ENCODE measurements at places on chromosomes 6 and 20.

- no peak for DNase-seq
These were observed at the start of gene SLC35D3 for GRCh38 chr6:136921936-136922684. TSS of gene SLC35D3 (plus strand) at chr6:136922301. CDS start at chr6:136922429, 128 bp downstream.

- DNase-seq: no peak
These were observed 414.8 kb upstream of the CDH4 start for GRCh38 chr20:60837173-60837770.

DNA sequence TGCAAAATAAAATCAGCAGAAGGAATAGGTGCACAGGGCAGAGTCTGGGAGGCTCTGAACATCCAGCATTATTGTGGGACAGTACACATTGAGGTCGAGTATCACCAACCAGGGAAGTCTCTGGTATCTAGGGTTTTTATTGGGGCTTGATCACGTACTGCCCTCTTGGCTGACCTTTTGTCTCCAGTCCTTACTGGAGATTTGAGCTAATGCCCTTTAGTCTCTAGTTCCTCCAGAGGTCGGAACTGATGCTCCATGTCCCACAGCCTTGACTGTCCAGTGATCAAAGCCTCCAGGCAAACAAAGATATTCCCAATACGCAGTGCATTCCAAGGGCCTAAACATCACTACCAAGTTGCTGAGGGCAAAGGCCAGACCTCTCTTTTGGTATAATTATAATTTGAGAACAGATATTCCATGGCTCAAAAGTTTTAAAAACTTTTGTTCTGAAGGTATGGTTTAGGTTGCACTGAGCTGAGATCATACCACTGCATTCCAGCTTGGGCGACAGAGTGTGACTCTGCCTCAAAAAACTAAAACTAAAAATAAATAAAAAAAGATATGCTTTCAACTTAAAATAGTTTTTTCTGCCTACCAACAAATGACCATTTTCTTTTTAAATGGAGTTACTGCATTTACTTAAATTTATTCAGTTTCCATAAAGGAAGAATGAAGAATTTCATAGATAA, 56.9 kb upstream of the DYNLRB1 start:
- DNase-seq: no peak

DNA sequence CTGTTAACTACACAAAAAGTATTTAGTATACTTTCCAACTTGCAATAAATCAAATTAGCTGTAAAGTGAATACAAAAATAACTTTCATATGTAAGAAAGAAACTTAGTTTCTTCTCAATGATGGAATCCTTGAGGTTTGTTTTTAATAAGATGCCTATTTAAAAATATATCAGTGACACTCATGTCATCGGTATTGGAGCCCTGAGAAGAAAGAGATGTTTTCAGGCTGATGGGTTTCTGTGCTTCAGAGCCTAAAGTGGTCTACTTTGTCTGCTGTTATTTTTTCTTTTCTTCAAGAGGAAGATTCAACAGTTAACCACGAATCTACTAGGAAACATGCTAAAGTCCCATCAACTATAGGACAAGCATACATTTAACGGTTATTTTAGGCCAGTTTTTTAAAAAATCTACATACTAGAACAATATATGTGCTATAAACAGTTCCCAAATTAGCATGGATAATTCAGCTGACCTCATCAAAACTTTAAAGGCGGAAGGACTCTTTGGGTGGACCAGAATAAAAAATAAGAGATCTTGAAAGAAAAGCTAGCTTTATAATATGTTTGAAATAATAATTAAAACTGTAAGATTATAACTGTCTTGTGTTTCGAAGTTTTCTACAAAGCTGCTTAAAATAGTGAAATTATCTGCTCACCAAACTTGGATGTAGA, 147.0 kb upstream of the SAMD5 start:
- DNase-seq: no peak

DNA sequence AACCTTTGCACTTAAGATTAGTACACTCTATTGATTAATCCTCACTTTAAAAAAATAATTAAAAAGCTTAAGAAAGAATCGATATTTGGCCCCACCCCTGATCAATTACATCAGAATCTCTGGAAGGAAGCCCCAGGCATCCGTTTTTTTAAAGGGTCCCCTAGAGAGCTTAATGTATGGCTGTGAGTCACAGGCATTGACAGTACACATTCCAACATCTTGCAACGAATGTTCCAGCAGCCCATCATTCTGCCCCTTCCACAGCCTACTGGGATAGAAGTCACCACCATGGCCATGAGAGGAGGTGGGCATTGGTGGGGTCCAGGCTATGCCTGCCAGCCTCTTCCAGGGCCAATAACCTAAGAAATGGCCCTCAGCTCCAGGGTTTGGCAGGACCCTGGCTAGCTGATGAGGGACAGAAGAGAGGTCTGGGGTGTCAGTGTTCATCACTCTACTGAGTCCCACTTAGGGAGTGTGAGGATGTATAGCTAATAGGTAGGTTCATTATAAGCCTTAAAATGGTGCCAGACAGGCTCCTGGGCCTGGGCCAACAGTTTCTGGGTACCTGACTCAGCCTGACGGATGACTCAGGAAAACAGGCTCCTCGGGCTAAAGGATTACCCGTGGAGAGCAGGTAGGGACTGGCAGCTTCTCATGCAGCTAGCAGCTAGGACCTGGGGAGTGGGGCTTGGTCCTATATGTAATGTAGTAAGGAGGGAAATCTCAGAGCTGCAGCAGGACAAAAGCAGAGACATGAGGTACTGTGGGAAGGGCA, 40.4 kb downstream of the MDGA1 start:
- DNase-seq: no peak

GRCh38 chr6:46258249-46258648, 87.5 kb upstream of the ENPP5 start:
- no peak for DNase-seq

DNA sequence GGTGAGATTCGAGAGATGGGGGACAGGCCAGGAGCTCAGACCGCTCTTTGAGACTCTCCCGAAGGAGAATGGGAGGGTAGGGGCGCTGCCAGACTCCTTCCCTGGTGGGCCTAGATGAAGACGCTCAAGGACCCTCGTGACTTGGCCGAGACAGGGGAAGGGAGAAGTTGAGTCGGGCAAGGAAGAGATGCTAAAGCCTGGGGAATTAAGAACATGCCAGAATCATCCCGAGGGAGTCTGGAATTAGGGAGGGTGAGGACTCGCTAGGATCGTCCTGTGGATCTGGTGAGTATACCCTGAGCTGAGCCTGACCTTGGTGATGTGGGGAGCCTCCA, 529 bp downstream of the UBE2C start:
- DNase-seq: no peak

- no peak for DNase-seq
These were observed 12.1 kb downstream of the BPIFB3 start for GRCh38 chr20:33065785-33066184.

DNA sequence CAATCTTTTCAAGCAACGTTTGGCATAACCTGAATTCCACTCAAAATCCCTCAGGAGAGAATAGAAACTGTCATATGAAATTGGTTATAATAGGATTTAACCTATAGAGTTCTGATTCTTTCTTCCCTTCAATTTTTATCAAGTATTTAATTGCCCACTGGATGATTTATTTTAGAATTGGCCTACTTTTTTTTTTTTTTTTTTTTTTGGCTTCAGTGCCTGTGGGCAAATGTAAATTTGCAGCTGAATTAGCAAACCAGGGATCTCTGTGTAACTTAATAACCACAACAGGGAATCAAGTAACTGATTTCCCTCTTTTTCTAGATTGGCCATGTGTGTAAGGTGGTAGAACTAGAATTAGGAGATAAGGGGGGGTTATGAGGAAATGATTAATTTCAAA, 157.0 kb downstream of the SOX4 start:
- no peak for DNase-seq

- DNase-seq: no peak
These were observed 87.2 kb downstream of the PRDM1 start for GRCh38 chr6:106173124-106173879.

- no peak for DNase-seq
These were observed 72.6 kb upstream of the PLEKHG1 start for GRCh38 chr6:150527100-150527499.

GRCh38 chr6:136791296-136792094, 782 bp downstream of the MAP3K5 start:
- peak; percentile 29 for DNase-seq

- no peak for DNase-seq
These were observed 49.0 kb downstream of the RREB1 start for GRCh38 chr6:7156643-7157278.

DNA sequence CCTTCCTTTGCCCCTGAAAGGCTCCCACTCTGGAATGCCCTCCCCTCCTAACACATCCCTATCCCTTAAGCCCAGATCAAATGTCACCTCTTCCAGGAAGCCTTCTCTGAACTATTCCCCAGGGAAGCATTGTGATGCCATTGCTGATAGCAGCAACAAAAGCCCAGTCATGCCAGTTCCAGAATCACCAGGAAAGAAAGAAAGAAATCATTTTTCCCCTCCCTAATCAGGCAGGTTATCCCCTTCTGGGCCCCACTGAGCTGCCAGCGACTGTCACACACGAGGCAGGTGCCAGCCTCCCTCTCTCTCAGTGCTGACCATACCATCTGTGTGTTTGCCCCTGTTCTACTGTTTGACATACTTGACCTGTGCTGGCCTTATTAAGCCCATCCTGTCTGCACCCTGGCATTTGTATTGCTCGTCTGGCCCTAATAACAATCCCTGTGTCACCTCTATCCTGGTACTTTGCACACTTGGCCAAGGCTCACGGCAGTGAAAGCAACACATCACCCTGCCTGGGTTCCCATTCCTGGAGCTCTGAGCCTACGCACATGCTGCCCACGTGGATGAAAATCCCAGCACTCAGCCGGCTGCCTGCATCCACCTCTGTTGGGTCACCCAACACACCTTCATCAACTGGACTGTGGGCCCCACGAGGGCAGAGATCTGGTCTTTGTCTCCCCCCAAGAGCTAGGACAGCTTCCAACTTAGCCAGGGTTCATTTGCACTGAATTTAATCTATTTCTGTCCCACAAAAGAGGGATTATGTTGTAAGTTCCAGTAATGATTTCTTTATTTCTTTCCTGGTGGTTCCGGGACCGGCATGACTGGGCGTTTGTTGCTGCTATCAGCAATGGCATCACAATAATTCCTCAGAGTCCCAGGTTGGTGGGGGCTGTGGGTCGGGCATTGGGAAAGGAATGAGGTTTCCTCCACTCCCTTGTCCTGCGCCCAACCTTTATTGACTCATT, 5.3 kb upstream of the BPIFB1 start:
- DNase-seq: no peak

Measured in effector memory CD4-positive, alpha-beta T cell (primary cell).